Kidney (tissue), 22 donors: ENCODE measurements at places on chromosomes 11 and 22. TPM values are rescaled to one million over a fixed set of nuclear protein-coding genes. Genes with fewer than 3 reads are reported as not detected.

GRCh38 chr11:20089796-20090653 is 70.2 kb downstream of the DBX1 start:
- DNase-seq = peak; percentile 79

- no peak for DNase-seq
Measured at GRCh38 chr11:7600205-7600775, 73.0 kb downstream of the CYB5R2 start.

DNA sequence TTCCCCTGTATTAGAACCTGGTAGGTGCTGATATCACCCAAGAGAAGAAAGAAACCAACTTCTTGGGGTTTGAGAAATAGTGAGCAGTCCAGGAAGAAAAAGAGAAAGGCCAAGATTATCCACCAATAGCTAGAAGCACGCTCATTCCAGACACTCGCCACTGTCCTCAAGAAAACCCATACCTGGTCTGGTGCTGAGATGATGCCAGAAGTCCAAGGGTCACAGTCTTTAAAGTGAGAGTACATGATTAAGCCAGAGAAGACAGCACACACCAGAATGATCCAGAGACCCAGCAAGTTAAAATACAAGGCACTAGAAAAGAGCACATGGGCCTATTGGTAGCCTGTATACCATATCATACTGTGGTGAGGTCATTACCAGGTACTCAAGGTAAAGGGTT is 23.6 kb downstream of the SLC5A12 start:
- DNase-seq = no peak

DNA sequence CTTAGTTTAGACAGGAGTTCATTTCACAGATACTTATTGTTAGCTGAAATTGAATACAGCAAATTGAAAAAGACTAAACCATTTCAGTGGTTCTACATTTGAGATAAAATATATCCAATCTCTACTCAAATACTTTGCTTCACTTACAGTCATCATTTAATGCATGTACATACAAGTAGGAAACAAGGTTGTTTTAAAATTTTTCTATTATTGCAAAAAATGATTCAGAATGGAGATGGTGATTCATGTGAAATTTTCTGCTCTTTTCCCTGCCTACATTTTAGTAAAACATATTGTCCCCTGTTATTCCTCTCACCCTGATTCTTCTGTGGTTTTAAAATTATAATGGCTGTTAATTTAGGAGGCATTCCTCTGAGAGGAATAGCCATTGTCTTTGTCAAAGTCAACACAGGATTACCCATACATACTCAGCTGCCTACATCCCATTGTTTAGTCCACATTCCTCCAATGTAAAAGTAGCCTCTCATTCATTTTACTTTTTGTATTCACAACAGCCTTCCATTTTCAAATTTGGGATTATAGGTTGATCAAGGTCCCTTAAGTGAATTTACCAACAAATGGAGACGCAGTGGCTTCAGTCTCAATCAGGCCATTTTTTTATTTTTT is 60.1 kb downstream of the TRPC6 start:
- no peak for DNase-seq

Gene IGF2
- 30.5 TPM for total RNA-seq

Gene MAPK8IP2
- 1.1 TPM for total RNA-seq
